ENCODE measurements at places on chromosomes 1 and 21. TPM values are rescaled to one million over a fixed set of nuclear protein-coding genes. Genes with fewer than 3 reads are reported as not detected.
A peak's percentile ranks its signal among the peaks of the same experiment; 100 is the strongest.

GRCh38 chr1:236800002-236800620 is 5.0 kb downstream of the MTR start:
- no peak for DNase-seq

DNA sequence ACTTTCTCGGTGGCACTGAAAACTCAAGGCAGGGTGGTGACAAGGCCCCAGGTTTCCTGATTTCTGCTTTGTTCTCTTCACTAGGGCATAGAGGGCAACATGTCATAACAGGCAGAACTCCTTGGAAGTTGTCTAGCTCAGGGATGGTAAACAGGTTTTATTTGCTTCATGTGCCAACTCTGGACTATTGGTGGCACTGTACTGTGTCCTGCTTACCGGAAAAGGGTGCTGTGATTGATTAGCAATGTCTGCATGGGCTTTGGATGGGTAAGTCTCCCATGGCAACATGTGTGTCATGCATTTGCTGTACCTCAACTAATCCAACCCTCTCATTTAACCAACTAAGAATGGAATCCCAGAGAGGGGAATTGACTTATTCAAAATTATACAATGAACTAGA is 70.7 kb upstream of the USP24 start:
- DNase-seq: no peak

- no peak for DNase-seq
These were observed 45.5 kb downstream of the UTP25 start for GRCh38 chr1:209873067-209873799.

- no peak for DNase-seq
These were observed 18.9 kb downstream of the SOX13 start for GRCh38 chr1:204091787-204092312.

- DNase-seq: no peak
These were observed 251.1 kb downstream of the CAMTA1 start for GRCh38 chr1:7036386-7036785.

- DNase-seq: no peak
These were observed 3.5 kb downstream of the OSCP1 start for GRCh38 chr1:36446746-36447145.

GRCh38 chr1:151916726-151917370 is 7.5 kb upstream of the THEM4 start:
- no peak for DNase-seq

DNA sequence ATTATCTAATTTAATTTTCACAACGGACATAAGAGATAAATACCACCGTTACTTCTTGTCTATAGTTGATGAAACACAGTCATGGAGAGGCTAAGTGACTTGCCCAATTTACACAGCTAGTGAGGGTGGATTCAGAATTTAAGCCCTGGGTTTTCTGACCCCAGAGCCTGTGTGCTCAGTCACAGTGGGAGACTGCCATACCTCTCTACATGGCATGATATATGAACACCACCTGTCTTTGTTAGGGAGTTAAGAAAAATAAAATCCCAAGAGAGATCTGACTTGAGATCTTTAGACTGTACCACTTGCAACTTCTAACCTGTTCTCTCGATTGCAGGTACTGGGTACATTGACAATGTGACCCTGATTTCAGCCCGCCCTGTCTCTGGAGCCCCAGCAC is 40.3 kb downstream of the LAMC2 start:
- no peak for DNase-seq

- peak; percentile 48 for DNase-seq
These were observed at the start of the genes POLR3C and RNF115 for GRCh38 chr1:145823565-145824498. Gene POLR3C (plus strand): TSS chr1:145824200. CDS start chr1:145825777, 1,577 bp downstream. Gene RNF115 (minus strand): TSS chr1:145824095. CDS start chr1:145823873, 222 bp downstream.

DNA sequence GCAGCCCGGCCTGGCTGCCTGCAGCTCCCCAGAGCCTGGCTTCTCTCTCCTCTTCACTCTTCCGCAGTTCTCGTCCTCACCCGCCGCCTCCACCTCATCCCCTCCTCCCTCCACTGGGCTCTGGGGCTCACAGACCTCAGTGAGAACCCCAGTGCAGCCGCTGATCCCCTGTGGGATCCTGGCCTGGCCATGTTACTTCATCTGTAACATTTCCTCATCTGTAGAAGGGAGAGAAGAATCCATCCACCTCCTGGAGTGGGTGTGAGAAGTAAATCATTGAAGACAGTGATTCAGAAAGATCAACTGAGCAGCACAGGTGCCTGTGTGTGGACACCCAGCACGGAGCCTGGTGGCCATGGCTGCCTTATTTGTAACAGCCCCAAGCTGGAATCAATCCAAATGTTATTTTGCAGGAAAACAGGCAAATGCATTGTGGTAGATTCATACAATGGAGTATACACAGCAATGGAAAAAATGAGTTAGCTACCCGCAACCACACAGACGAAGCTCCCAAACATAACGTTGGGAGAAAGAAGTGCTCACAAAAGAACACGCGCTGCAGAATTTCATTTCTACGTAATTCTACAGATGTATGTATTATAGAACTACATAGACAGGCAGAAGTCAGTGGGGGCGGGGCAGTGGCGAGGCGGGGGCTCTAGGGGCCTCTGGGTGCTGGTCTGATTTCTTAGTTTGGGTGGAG is 8.7 kb downstream of the LAPTM5 start:
- no peak for DNase-seq

GRCh38 chr1:204177133-204177532 is 11.0 kb upstream of the REN start:
- no peak for DNase-seq

DNA sequence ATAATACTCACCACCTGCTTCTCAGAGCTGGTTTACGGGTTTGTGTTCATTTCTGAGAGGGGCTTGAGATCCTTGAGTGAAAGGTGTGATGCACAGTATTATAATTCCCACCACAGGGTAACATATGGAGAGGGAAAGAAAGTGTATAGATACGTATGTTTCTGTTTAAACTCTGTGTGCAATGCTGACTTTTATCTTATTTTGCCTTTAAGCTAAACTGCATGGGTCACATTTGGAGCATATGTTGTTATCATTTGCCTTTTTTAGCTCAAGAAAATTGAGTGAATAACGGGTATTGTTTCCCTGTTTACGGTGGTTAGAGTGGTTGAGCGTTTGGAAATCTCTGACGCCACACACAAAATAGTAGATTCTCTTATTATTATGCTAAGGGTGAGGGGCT is 191.1 kb upstream of the NFIA start:
- DNase-seq: no peak

GRCh38 chr1:24951337-24951736 is 21.3 kb upstream of the RUNX3 start:
- no peak for DNase-seq

DNA sequence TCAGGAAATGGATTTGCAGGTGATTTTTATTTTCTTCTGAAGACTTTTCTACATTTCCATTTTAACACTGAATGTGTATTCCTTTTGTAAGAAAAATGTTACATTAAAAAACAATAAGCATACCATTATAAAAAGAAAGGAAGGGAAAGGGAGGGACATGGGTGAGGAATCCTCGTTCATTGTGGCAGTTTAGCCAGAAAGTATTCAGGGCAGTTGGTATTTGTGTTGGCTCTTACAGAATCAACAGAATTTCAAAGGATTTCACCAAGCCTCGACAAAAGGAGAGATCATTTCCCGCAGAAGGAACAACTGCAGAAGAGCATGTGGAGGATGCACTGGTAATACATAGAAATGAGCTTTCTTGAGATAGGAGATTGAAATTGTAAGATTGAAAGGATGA is 35.0 kb downstream of the PLD5 start:
- no peak for DNase-seq

DNA sequence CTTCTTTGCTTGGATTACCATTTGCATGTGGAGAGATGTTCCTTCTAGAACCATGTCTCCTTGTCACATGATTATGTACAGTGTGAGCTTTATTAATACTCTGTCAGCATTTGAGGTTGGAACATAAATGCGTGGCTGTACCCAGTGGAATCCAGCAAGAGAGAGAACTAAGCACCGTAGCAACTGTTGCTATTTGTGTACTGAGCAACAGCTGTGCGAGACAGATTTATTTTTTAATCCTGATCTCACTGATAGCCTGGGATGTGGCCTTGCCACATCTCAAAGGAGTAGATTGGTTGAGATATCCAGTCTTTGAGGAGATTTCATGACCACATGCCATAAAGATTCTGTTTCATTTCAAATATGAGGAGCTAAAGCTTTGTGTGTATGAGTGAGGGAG is 43.4 kb downstream of the KIF1B start:
- DNase-seq: no peak

DNA sequence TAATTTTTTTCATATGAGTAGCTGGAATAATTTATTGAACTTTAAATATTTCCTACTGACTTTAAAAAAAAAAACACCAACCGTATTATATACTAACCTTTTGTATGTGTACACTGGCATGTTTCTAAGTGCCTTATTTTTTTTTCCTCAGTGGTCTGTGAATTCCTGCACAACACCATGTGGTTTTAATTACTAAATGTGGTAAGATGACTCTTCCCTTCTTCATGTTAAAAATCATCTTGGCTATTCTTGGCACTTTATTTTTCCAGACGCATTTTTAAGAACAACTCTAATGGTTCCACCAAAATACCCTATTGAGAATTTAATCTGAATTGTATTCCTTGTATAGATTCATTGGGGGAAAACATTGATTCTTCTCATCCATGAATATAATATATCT is 28.4 kb downstream of the PPP2R5A start:
- no peak for DNase-seq

DNA sequence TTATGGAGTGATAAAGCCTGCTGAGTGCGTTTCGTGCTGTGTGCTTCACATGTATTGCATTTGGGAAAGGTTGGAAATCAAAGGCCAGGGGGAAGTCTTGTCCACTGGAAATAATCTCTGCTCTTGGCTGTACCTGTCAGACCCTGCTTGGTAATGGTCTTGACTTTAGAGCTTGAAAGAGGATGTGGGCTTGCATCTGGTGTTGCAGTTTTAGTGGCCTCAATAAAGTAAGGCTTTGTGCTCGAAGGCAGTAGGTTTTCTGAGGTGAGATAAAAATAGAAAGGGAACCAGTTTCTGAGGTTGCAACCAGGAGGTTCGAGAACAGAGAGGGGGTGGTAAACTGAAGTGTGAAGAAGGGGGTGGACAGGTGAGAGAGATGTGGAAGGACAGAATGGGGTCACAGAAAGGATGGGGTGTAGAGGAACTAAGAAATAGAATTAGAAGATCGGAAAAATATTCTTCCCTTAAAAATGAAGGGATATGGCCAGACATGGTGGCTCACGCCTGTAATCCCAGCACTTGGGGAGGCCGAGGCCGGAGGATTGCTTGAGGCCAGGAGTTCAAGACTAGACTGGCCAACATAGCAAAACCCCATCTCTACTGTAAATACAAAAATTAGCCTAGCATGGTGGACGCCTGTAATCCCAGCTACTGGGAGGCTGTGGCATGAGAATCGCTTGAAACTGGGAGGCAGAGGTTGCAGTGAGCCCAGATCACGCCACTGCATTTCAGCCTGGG is 1.5 kb downstream of the S100PBP start:
- DNase-seq: no peak

- no peak for DNase-seq
These were observed 79.6 kb upstream of the CTTNBP2NL start for GRCh38 chr1:112316254-112316913.

- DNase-seq: no peak
These were observed 941 bp downstream of the ELAVL4 start for GRCh38 chr1:50109647-50110075.

- DNase-seq: no peak
These were observed 9.9 kb upstream of the REN start for GRCh38 chr1:204176049-204176448.

DNA sequence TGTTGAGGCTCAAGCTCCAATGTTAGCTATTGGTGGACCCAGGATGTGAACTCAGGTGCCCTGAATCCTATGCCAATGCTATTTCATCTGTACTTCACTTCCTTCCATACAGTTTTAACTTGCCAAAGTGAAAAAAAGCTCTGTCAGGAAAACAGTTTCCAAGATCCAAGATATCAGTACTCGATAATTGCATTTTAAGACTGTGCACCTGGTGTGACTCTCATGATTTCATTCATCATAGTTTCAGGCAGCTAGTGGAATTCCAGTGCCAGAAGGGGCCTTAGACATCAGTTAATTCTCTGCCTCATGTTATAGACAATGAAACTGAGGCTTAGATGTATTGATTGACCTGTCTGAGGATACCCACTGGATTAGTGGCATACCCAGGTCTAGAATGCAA is 26.5 kb upstream of the LEPR start:
- DNase-seq: no peak

DNA sequence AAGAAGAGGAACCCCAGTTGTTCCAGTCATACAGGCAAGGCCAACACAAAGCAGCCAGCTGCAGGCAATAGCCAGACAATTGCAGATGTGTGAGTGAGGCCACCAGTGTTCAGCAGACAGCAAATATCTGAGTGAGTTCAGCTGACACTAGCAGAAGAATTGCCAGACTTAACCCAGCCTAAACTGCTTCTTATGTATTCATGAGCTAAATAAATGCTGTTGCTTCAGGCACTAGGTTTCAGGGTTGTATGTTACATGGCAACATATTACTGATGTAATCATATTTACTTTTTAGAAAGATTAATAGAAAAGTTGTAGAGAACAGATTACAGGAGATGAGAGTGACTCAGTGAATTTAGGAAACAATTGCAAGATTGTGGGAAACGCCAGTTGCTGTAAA is 129.8 kb upstream of the CHODL start:
- DNase-seq: no peak

DNA sequence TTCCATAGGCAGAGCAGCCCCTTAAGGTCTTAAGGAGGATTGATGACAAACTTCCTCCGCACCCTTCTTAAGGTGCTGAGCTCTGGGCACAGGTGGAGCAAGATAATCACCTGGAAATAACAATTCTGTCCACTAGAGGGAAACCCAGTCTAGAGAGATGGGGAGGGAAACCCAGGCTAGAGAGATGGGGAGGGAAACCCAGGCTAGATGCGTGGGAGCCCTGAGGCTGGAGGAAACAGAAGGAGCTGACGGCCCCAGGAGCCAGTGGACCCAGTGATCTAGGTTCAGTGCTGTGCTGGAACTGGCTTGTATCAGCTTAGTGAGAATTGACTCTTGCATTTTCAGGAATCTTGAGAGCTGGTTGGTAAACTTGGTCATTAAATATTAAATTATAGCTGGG is 17.8 kb upstream of the MYCL start:
- DNase-seq: no peak

GRCh38 chr1:181135815-181136737 is 47.6 kb downstream of the IER5 start:
- DNase-seq: no peak

- DNase-seq: no peak
These were observed 372.5 kb upstream of the ST6GALNAC5 start for GRCh38 chr1:76494807-76495206.

The TPR gene
- total RNA-seq: 48.6 TPM

The RHOU gene
- total RNA-seq: 9.2 TPM

The ARV1 gene
- 12.5 TPM for total RNA-seq

The MX1 gene
- 29.7 TPM for total RNA-seq

The IPP gene
- total RNA-seq: 8.4 TPM

The C4BPB gene
- not detected for total RNA-seq

The DMBX1 gene
- total RNA-seq: not detected

The DAB1 gene
- total RNA-seq: not detected

All from esophagus squamous epithelium (tissue), 5 donors.